MCF 10A (cell line): ENCODE measurements at places on chromosomes 4 and X. TPM values are rescaled to one million over a fixed set of nuclear protein-coding genes. Genes with fewer than 3 reads are reported as not detected.

CENPVL2 gene
- not detected in 2 replicates for total RNA-seq

SLC2A9 gene
- total RNA-seq, result 22.5 and 33.3 TPM in 2 replicates

- DNase-seq, result no peak
Measured at GRCh38 chr4:14096396-14096965, 469.0 kb upstream of the BOD1L1 start.

DNA sequence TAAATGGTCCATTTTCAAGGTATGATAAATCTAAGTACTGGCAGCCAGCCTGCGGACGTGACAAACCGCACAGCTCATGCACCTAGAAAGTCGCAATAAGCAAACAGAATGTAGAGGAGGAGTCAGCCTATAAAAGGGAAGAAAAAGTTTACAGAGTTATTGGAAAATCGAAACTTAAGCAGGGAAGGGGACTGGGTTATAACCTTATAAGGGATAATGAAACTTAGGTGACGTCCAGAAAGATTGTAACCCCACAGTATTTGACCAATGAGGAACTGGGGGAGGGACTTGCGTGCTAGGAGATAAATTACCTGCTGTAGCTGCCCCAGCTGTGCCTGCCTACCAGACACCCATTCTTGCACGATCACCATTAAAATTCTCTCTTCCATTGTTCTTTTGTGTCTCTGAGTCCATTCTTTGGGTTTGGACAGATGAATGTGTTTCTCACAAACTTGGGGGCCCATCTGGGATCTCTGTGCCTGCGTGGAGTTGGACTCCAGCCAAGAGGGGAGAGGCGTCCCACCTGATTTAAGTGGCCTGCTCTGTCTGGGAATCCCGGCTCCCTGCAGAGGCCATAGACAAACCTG, 61.0 kb downstream of the ZCCHC12 start:
- no peak for DNase-seq

MAGEA9 gene
- not detected in 2 replicates for total RNA-seq

- peak; percentile 40 for DNase-seq
Measured at GRCh38 chrX:110180928-110181310, 137.0 kb downstream of the AMMECR1 start.

DNA sequence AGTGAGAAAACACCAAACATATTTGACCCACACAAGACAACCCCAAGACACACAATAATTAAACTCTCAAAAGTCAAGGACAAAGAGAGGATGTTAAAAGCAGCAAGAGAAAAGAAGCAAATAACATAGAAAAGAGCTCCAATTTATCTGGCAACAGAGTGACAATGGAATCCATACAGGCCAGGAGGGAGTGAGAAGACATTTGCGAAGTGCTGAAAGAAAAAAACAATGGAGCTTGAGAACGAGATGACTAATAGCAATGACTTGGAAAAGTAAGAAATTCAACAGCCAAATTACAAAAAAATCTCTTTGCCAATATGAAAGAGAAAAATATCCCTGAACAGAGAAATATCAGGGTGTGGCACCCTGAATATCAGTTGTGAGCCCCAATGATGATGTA, 61.6 kb downstream of the MAD2L1 start:
- no peak for DNase-seq

GRCh38 chrX:22300130-22300529, 27.4 kb downstream of the CBLL2 start:
- DNase-seq, result peak; percentile 57

DNA sequence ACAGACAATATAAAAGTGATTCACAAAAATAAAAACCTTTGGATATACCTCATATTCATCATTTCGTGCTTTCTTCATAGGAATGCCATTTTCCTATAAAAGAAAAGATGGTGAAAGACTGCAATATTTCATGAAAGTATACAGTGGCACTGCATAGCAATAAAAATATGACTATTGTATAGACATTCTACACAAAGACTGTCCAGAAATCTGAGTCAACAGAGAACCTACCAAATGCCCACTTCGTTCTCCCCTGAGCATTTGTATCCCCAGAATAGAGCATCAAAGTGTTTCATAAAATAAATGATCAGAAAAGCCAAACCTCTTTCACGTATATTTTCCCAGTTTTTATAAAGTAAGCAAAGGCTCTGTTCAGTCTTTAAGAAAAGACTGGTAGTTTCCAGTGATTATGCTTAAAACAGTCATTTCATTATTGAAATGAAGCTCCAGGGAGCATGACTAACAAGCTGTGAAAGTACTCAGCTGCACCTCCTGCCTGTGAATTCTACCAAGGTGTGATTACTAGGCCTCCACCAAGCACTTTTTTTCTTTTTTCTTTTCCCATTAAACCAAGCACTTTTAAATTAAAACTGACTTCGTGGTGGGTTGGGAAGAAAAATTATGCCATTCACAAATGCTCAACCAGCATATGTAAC, 20.2 kb downstream of the PPA2 start:
- DNase-seq, result no peak

GRCh38 chr4:154958621-154959358, 177.7 kb downstream of the RBM46 start:
- DNase-seq, result peak; percentile 39

DNA sequence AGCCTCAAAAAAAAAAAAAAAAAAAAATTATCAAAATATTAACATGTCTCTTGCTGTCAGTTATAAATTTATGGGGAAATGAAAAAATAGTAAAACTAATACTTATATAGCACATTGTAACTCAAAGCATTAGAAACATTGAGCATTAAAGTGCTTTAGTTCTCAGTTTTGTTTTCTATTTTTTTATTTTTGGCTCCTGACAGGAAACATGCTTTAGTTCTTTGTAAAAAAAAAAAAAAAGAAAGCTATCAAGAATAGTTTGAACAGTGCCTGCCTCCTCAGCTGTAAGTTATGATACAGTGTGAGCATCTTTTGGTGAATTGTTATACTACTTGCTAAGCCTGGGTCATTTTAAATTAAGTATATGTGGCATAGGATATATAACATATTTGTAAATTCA, 5.1 kb upstream of the CENPC start:
- DNase-seq, result no peak

DNA sequence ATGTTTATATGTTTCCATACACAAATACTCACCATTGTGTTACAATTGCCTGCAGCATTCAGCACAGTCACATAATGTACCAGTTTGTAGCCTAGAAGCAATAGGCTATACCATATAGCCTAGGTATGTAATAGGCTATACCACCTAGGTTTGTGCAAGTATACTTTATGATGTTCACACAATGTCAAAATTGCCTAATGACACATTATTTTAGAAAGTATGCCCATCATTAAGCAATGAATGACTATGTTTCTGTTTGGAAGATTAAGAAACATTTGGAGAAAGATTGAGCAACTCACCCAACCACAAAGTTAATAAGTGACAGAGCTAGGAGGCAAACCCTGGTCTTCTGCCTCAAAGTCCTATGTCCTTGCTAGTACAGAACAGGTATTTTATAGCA, 96.8 kb upstream of the GRIA3 start:
- DNase-seq, result peak; percentile 80

FAM114A1 gene
- total RNA-seq, result 22.7 and 38.9 TPM in 2 replicates

DNA sequence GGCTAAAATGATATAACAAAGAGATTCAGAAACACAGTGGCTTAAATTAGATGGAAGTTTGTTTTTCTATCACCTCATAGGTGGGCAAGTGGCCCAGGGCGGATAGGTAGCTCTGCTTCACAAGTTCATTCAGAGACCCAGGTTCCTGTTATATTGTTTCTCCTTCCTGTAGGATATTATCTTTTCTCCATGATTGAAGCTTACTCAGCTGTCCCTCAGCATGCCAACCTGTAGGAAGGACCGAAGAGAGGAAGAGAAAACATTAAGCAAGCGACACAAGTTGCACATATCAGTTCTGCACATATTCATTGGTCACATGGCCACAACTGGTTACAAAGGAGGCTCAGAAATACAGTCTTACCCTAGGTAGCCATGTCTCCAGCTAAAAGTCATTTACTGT, 6.9 kb downstream of the KLHL5 start:
- DNase-seq, result no peak

GRCh38 chr4:25760518-25761157, 102.2 kb downstream of the SEL1L3 start:
- DNase-seq, result peak; percentile 77

EGFL6 gene
- not detected in 2 replicates for total RNA-seq

DNA sequence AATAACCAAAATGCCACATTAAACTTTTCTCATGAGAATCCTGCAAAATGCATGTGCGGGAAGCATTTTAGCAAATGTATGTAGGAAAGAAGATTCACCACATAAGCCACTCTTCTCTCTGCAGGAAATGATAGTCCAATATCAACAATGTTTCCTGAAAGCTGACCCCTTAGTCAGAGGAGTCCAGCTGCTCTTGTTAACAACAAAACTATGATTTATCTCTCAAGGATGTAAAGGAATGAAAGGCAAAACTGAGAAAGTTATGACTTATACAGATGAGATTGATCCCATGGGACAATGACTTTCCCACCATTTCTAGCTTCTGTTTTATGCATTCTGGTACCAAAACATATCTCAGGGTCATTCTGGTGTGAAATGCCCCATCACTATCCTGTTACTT, 125.0 kb upstream of the EDNRA start:
- DNase-seq, result peak; percentile 27

GRCh38 chr4:164591666-164592065, 162.3 kb upstream of the SMIM31 start:
- DNase-seq, result no peak

DIPK2B gene
- not detected in 2 replicates for total RNA-seq

GRCh38 chr4:99099311-99099710, 10.7 kb upstream of the ADH5 start:
- DNase-seq, result no peak

- no peak for DNase-seq
Measured at GRCh38 chr4:37641352-37641751, 44.8 kb downstream of the RELL1 start.

DNA sequence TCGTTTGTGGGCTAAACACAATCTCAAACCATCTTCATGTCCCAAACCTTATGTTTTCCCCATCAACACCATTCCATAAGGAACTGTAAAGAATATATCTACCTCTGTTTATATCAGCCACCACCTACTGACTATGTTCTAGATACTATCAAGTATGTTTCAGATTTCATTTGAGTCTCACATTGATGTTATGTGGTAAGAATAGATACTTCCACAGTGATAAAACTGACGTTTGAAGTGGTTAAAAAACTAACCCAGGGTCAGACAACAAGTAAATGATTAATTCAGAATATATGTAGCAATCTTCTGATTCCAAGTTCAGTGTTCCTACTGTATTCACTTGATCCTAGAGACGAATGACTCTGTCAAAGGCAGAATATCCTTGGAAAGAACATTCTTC, 156.8 kb upstream of the RASGEF1B start:
- DNase-seq, result no peak

- DNase-seq, result no peak
Measured at GRCh38 chr4:7593646-7594412, 159.1 kb upstream of the PSAPL1 start.

DNA sequence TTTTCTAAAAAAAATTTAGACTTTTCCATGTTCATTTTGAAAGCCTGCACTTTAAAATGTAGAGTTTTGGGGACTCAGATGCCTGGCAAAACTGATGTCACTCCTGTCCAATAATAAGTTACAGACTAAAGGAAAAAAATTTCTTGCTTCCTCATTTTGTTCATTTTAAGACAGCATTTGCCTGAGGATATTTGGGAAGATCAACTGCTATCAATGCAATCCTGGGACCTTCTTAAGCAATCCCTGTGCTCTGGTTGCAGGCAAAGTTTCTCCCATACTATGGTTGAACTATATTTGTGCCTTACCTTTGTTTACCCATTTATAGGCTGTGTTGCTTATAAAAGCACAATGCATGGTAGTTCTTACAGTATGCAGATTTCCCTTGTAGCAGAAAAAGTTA, 280.4 kb downstream of the CFAP47 start:
- DNase-seq, result peak; percentile 8

DNA sequence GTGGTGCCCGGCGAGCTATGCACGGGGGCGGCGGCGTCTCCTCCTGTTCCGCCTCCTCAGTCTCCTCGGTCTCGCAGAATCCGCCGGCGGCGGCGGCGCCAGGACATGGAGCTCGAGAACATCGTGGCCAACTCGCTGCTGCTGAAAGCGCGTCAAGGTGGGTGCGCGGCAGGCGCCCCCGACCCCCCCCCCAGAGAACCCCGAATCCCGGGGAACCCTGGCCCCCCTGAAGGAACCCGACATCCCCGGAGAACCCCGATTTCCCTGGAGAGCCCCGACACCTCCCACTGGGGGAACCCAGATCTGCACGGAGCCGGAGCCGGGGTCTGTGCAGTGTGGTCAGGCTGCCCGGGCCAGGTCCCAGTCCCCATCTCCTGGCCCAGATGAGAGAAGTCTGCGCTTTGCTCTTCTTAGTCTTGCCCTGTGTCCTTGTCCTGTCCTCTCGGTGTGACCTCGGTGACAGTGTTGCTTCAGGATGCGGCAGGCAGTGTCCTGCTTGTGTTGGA, 648 bp downstream of the GRK4 start:
- DNase-seq, result no peak

TBC1D1 gene
- 36.0 and 39.5 TPM in 2 replicates for total RNA-seq

RADX gene
- 2.2 TPM in 2 replicates for total RNA-seq

DNA sequence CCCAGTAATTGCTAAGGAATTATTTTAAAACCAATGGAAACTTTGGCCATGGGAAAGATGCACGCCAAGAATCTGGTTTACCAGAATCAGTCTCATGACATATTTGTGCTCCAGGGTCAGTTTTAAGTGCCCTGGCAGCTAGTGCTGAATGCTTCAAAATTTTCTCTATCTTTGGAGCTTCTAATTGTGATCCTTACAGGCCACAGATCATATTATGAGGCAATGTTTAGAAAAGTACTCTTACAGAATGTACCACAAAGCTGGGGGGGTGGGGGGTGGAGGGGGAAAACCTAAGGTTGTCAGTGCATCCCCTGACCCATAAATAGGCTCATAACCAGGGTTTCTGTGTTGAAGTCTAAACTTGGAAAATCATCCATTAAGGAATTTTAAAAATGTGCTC, 514.5 kb downstream of the INPP4B start:
- no peak for DNase-seq

GRCh38 chr4:171239196-171239595, 574.0 kb upstream of the GALNTL6 start:
- no peak for DNase-seq

- DNase-seq, result no peak
Measured at GRCh38 chrX:153773741-153774575, 6.9 kb upstream of the SRPK3 start.

- DNase-seq, result no peak
Measured at GRCh38 chrX:153744210-153745066, 19.6 kb upstream of the PLXNB3 start.

PLA2G12A gene
- 52.4 and 58.0 TPM in 2 replicates for total RNA-seq

GRCh38 chr4:146957237-146957636, 11.6 kb upstream of the TTC29 start:
- peak; percentile 82 for DNase-seq

GRCh38 chr4:31379364-31379763, 659.2 kb downstream of the PCDH7 start:
- DNase-seq, result no peak
